ENCODE measurements at places on chromosomes 2 and 18.

DNA sequence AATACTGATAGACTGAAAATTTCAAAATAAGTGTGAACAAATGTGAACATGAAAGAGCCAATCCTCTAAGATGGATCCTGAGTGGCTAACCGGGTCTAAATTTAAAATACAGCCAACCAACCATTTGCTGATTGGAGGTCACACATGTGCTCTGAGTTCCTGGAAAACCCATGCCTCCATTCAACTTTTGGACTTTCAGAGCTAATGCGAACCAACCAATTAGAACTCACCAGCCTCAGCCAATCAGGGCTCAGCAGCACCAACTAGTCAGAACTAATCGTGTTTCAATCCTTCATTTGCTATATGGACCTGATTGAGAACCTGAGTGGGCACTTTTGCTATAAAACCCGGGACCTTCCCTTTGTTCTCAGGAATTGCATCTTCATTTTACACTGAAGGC is 111.5 kb downstream of the MEP1B start:
- DNase-seq, result no peak

GRCh38 chr18:26425148-26425531 is 123.2 kb downstream of the KCTD1 start:
- no peak for DNase-seq

DNA sequence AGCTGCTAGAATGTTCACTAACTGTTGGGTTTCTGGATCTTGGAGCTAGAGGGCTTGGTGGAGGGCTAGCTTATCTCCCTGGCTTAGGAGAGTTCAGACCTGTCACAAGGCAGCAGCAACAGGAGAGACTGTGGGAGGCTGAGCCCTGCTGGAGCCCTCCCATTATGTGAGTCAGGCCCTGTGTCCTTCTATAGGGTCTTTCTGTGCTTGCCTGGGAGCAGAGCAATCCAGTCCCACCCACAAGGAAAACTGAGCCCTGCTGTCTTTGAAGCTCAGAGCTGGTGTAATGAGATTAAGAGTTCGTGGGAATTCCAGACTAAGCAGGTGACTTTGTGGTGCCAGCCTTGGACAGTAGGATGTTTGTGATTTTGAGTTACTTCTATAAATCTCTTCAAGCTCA is 249.0 kb downstream of the TTC32 start:
- no peak for DNase-seq

DNA sequence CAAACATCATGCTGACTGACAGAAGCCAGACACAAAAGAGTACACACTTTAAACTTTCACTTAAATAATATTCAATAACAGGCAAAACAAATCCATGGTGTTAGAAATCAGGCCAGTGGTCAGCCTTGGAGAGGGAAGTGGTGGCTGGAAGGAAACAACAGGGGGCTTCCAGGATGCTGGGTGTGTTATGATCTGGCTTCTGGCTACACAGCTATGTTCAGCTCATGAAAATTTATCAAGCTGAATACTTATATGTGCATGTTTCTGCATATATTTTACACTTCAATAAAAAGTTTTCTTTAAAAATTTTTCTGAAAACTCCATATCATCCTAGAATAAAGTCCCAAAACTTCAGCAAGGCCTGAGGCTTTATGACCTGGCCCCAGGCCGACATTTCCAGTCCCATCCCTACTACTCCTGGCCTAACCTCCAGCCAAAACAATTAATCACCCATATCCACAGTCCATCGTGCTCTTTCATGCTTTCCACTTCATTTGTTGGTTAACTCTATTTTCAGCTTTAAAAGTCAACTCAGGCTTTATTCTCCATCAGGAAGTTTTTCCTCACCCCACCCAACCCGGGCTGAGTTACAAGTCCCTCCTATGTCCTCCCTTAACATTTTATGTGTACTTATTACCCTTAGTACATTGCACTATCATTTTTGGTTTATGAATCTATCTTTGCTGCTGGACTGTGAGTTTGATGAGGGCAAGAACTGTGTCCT is 27.9 kb upstream of the SPTBN1 start:
- DNase-seq, result no peak

DNA sequence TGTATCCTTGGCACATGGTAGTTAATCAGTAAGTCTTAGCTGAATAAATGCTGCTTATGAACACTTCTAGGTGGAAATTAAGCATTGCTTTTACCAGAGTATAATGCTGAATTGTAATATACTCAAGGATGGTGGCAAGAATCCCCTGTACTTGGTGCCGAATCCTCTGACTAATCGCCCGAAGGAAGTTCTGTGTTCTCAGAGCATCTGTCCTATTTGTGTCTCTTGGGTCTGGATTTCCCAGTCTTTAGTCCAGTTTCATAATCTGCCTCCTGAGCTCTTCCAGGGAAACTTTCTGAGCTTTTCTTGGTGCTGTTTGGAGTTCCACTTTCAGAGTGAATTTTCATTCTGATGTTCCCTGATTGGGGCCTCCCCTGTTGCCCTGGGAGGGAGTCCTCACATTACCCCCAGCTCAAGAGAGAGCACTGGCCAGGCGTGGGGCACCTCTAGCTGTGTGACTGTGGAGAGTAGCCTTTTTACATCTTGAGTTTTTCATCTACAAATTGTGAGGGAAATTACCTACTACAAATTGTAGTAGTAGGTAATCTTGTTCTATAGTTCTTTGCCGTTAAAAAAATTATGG is 144.9 kb downstream of the LTBP1 start:
- DNase-seq, result no peak

GRCh38 chr2:128196471-128196931 is 105.5 kb downstream of the UGGT1 start:
- no peak for DNase-seq

DNA sequence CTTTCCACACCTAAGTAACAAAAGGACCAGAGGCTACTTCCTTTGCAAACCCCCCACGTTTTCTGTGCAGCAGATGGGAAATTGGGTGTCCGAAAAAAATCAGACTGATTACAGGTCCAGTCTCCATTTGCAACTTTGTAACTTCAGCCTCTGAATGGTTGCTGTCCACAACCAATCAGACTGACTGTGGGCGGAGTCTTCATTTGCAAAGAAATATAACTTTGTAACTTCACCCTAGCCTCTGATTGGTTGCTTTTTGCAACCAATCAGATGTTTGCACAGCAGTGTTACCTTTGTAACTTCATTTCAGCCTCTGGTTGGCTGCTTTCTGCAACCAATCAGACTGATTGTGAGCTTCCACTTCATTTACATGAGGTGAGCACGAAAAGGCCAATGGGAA is 27.8 kb upstream of the CACNB4 start:
- peak; percentile 2 for DNase-seq

DNA sequence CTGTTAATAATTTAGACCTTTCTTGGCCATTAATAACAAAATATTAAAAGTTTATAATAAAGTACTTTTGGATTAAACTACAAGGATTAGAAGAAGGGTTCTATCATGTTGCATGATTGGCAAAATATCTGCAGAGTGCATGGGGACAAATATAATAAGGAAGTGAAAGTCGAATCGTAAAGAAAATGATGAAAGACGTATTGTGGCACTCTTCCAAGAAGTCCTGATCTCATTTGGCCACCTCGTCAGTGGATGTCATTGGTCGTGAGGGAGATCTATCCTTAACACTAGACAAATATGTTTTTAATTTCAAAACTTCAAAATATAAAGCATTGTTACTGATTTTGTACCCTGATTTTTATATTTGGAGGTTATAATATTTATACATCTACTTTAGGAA is 197.7 kb upstream of the STON1 start:
- no peak for DNase-seq

- no peak for DNase-seq
Observed at GRCh38 chr2:23718931-23719700, 207.8 kb downstream of the ATAD2B start.

- no peak for DNase-seq
Observed at GRCh38 chr2:36951027-36951518, 15.3 kb downstream of the STRN start.

- DNase-seq, result no peak
Observed at GRCh38 chr2:207937823-207938222, 87.5 kb downstream of the PLEKHM3 start.

DNA sequence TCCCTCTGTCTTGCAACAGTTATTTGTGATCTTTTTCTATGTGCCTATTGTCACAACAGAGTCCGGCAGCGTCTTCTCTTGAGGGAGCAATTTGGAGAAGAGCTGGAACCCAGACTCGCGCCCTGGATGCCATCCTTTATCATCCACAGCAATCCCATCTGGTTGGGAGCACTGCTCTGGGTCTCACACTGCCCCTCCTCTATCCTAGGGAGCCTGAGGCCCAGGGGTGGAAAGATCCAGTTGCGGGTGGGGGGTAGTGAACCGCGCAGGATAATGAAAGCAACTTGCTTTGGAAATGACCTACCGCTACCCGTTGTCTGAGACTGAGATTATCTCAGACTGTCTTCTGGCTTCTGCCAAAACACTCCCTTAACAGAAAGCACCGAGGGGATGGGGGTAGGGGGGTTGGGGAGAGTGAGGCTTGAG is 713 bp downstream of the WBP1 start:
- DNase-seq, result no peak

- DNase-seq, result no peak
Observed at GRCh38 chr2:215722125-215722524, 286.3 kb upstream of the FN1 start.

DNA sequence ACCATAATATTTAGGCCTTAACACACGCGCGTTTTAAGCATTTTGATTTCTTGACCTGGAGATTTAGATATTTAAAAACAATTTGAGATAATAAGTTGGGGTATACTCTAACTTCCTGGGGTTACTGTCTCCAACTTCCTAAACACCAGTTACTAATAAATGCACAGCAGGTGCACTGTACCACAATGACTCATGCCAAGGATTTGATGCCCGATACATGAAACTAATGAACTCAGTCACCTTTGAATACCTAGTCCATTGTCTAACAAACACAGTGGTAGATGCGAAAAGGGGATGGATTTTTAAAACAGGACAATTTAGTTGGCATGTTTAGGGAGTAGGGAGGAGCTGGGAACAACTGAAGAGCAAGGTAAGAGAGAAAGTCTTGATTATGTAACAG is 21.2 kb downstream of the CABYR start:
- DNase-seq, result no peak

GRCh38 chr2:30561349-30561748 is 114.3 kb downstream of the LCLAT1 start:
- no peak for DNase-seq

DNA sequence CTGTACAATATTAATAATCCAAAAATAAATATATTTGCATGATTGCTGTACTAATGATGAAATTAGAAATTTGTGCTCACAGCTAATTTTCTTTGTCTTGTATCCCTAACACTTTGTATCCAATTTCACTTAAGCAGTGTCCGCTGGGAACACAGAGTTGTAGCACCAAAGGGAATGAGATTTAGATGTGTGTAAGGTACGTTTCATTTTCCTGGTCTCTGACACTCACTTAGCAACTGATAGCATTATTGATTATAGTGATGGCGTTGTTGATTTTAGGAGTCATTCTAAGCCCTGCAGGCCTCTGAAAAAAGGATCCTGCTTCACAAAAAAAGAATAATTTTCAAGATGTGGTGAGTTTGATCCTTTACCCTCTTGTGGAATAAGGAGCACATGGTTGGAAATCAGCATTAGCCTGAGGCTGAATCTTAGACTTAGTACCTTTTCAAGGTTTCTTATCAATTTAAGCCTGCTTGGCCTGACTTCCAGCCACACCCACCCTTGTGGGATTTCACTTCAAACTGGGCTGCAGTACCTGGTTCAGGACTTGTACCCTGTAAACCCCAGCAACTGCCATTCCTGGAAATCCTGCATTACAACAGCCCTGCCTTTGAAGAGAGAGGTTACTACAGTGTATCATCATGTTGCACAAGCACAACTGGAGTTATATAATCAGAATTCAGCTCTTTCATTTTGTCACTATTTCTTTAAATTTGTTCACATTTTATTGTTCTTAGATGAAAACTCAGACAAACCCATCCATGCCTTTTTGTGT is 116.2 kb downstream of the RND3 start:
- DNase-seq, result no peak

DNA sequence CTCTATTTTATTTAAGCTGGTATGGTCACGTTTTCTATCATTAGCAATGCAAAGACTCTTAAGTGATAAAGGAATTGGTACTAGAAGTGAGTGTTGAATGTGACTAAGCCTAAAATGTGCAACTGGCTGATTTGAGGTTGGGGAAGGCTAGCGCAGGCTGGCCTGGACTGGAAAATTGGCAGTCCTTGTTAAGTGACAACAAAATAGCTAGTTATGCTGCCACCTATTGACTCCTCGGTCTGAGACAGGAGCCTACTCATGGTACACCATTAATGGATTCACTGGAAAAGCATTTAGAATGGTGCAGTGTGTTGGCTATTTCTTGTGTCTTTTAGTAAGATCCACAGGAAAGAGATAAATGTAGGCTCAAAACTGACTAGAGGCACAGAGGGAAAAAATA is 5.7 kb upstream of the WIPF1 start:
- peak; percentile 40 for DNase-seq

- no peak for DNase-seq
Observed at GRCh38 chr18:74856434-74856833, 258.8 kb downstream of the ZNF407 start.

GRCh38 chr2:236824836-236825235 is 255.2 kb downstream of the ACKR3 start:
- no peak for DNase-seq
